ENCODE measurements at places on chromosomes 1 and 21. TPM values are rescaled to one million over a fixed set of nuclear protein-coding genes. Genes with fewer than 3 reads are reported as not detected.

DCST1 gene
- not detected for total RNA-seq

PTPN14 gene
- 34.1 TPM for total RNA-seq

ORC1 gene
- total RNA-seq, result 0.68 TPM

TAF12 gene
- total RNA-seq, result 21.8 TPM

ACTRT2 gene
- not detected for total RNA-seq

- H3K4me1 ChIP-seq, result no peaks in the 10 kb centered on the region
- H3K27me3 ChIP-seq, result no peaks in the 10 kb centered on the region
- DNase-seq, result no peak
- no peak overlapping the region for H3K4me3 ChIP-seq
- no peaks in the 10 kb centered on the region for H3K36me3 ChIP-seq
These were observed 1290.9 kb downstream of the MRPL39 start for GRCh38 chr21:24316277-24316922.

GRCh38 chr1:81340239-81340638, 460.5 kb upstream of the ADGRL2 start:
- no peak overlapping the region for H3K27ac ChIP-seq
- H3K27me3 ChIP-seq, result no peaks in the 10 kb centered on the region
- DNase-seq, result no peak
- H3K36me3 ChIP-seq, result no peaks in the 10 kb centered on the region

DNA sequence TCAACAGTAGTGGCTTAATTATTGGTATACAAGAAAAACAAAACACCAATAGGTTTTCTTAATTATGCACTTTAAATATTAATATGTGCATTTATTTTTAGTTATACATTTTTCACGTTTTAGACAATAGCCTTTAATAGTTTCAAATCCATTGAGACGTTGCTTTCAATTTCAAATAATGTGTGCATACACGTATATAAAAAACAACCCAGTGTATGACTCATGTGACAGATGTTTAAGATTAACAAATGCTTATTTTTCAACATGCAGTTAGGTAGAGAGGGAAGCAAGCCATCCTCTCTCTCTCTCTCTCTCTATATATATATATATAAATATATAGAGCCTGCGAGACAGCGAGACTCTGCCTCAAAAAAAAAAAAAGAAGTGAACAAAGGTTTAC, 24.3 kb downstream of the EYA3 start:
- no peaks in the 10 kb centered on the region for H3K27me3 ChIP-seq
- no peak for DNase-seq
- H3K36me3 ChIP-seq, result peaks cover 10% of the 10 kb centered on the region
- H3K4me3 ChIP-seq, result no peak overlapping the region
- no peak overlapping the region for H3K27ac ChIP-seq
- peaks cover 14% of the 10 kb centered on the region for H3K4me1 ChIP-seq

DNA sequence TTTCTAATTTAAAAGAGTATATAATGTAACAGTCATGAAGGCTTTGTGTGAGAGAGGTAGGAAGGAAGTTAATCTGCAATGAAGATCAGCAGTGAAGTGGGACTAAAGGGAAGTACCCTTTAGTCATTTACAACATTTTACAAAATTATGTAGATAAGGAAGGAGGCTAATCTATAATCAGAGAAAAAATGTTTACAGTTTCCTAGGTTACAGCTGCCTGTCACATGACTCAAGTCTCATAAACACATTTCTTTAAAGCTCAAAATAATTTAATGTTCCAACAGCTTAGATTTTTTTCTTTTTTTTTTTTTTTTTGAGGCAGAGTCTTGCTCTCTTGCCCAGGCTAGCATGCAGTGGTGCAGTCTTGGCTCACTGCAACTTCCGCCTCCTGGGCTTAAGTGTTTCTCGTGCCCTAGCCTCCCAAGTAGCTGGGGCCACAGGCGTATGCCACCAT, 26.2 kb upstream of the CAP1 start:
- H3K27me3 ChIP-seq, result no peaks in the 10 kb centered on the region
- no peak overlapping the region for H3K27ac ChIP-seq
- H3K4me3 ChIP-seq, result no peak overlapping the region
- H3K4me1 ChIP-seq, result no peaks in the 10 kb centered on the region
- no peaks in the 10 kb centered on the region for H3K36me3 ChIP-seq

GRCh38 chr1:228765168-228765946, 30.1 kb downstream of the RHOU start:
- H3K27ac ChIP-seq, result no peak overlapping the region
- H3K4me3 ChIP-seq, result no peak overlapping the region
- no peaks in the 10 kb centered on the region for H3K36me3 ChIP-seq
- H3K4me1 ChIP-seq, result no peaks in the 10 kb centered on the region

GRCh38 chr1:180898441-180899219, 14.1 kb upstream of the KIAA1614 start:
- no peaks in the 10 kb centered on the region for H3K27me3 ChIP-seq
- peaks cover 4% of the 10 kb centered on the region for H3K4me1 ChIP-seq
- H3K27ac ChIP-seq, result no peak overlapping the region
- no peak for DNase-seq

DNA sequence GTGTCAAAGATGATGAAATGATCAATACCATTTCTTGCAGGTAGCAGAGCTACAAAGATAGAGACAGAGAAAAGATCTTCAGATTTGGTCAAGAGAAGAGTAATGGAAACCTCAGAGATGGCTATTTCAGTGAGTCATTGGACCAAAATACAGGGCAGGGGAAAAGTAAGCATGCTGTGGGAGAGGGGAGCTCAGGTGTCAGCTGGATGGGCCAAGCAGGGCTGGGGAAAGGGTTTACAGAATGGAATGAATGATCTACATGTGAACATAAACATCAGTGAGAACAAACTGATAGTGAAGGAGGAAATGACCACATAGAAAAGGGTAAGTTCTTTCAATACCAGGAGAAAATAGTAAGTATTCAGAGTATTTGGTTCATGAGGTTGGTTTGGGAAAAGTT, 61.4 kb upstream of the CNN3 start:
- no peak for DNase-seq
- H3K27me3 ChIP-seq, result no peaks in the 10 kb centered on the region
- H3K4me1 ChIP-seq, result peaks cover 6% of the 10 kb centered on the region
- no peak overlapping the region for H3K4me3 ChIP-seq

DNA sequence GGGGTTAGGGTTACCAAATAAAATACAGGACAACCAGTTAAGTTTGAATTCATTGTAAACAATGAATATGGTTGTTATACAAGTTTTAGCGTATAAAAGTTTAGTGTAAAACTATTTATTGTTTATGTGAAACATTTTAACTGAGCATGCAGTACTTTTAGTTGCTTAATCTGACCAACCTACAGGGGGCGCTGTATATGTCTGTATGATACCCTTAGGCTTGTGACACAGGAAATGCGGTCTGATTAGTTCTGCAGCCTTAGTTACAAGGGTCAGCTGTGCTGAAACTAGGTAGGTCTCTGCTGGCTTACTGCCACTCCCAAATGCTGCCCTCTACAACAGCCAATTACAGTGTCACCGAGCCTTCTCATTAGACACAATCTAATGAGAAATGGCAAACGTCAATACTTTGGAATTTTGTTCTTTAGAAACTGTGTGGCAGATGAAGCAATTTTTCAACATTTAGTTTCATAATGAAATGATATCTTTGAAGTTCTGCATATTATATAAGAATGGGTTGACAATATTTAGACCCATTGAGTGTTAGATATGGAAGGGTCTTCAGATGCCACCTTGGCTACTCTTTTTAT, 56.2 kb downstream of the NTNG1 start:
- H3K36me3 ChIP-seq, result no peaks in the 10 kb centered on the region
- DNase-seq, result no peak
- H3K27me3 ChIP-seq, result no peaks in the 10 kb centered on the region
- H3K4me3 ChIP-seq, result no peak overlapping the region

GRCh38 chr1:112093372-112093694, 103.9 kb upstream of the KCND3 start:
- H3K36me3 ChIP-seq, result no peaks in the 10 kb centered on the region
- peaks cover 5% of the 10 kb centered on the region for H3K27me3 ChIP-seq
- H3K4me1 ChIP-seq, result no peaks in the 10 kb centered on the region

GRCh38 chr1:21759818-21760217, 23.1 kb downstream of the USP48 start:
- no peak for DNase-seq
- H3K36me3 ChIP-seq, result peaks cover 17% of the 10 kb centered on the region
- no peaks in the 10 kb centered on the region for H3K27me3 ChIP-seq
- no peak overlapping the region for H3K4me3 ChIP-seq
- no peak overlapping the region for H3K27ac ChIP-seq
- H3K4me1 ChIP-seq, result peaks cover 44% of the 10 kb centered on the region

GRCh38 chr1:8021676-8022266, 4.3 kb downstream of the ERRFI1 start:
- H3K4me3 ChIP-seq, result no peak overlapping the region
- H3K27me3 ChIP-seq, result no peaks in the 10 kb centered on the region
- no peak for DNase-seq
- H3K36me3 ChIP-seq, result no peaks in the 10 kb centered on the region
- H3K4me1 ChIP-seq, result peaks cover 67% of the 10 kb centered on the region

- no peak overlapping the region for H3K4me3 ChIP-seq
- no peaks in the 10 kb centered on the region for H3K27me3 ChIP-seq
- peaks cover 18% of the 10 kb centered on the region for H3K4me1 ChIP-seq
- DNase-seq, result no peak
These were observed 20.8 kb downstream of the KCNJ15 start for GRCh38 chr21:38277501-38278131.

GRCh38 chr1:185271921-185272320, 45.1 kb downstream of the IVNS1ABP start:
- H3K27me3 ChIP-seq, result no peaks in the 10 kb centered on the region
- no peak for DNase-seq

DNA sequence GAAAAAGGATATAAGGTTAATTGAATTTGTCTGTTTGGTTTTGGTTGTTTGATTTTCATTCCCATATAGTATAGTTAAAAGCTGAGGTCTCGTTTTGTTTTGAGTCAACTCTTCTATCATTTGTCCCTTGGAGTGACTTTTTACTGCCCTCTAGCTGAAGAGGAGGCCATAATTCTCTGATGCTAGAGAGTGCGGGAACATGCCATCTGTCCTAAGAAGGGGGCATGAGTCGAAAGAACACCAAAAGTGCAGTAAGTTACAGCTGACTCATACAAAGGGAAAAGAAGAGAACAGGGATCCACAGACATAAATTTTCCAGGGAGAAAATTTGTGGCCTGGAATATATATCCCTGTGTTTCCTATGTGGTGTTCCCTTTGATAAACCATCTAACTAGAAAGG, 4.1 kb downstream of the KRTAP21-3 start:
- H3K27ac ChIP-seq, result no peak overlapping the region
- H3K4me3 ChIP-seq, result no peak overlapping the region
- DNase-seq, result no peak
- no peaks in the 10 kb centered on the region for H3K36me3 ChIP-seq
- no peaks in the 10 kb centered on the region for H3K4me1 ChIP-seq
